ENCODE measurements at places on chromosomes 16 and 17.

- no peak for DNase-seq
Measured at GRCh38 chr16:8989099-8989878, 25.6 kb upstream of the USP7 start.

- no peak for DNase-seq
Measured at GRCh38 chr17:21245639-21246084, 7.5 kb downstream of the NATD1 start.

DNA sequence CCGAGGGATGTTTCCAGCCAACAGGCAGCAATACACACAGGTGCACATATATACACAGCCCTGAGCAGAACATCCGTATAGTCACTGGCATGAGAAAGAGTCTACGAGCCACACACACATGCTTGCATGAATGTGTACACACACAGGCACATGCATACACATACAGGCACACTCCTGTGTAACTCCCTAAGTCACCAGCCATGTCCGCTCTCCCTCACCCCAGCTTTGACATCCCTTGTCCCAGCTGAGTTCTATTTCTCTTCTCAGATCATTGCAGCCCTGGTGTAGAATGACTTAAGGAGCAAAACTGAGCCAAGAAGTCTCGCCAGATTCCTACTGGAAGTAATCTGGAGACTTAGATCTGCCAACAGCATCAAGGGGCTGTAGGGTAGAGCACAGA, 13.1 kb downstream of the CDRT4 start:
- DNase-seq: no peak

- no peak for DNase-seq
Measured at GRCh38 chr16:78199325-78200022, 100.0 kb downstream of the WWOX start.

GRCh38 chr17:38777641-38778250, 21.6 kb downstream of the PIP4K2B start:
- no peak for DNase-seq

GRCh38 chr17:12118617-12119016, 97.9 kb downstream of the MAP2K4 start:
- DNase-seq: no peak

Data from NCI-H2081 treated with DMSO at 0.1 percent for 48 hours (cell line).